Daoy (cell line): ENCODE measurements at places on chromosomes 12 and 14.
A peak's percentile ranks its signal among the peaks of the same experiment; 100 is the strongest.

DNA sequence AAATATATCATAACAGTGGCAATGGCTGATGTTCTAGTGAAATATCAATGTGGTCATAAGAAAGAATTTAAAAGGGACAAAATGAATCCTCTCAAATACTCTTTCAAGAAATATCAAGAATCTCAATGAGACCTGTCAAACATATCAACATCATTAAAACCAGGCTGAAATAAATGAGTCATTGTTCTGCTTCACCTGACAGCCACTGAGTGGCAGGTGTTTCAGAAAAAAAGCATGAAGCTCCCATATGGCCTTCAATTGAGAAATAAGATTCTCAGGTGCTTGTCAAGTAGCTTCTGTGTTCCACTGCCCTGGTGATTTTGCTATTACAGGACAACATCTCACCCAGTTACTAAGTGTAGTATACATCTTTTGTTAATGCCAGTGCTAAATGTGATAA, 21.5 kb downstream of the ANAPC5 start:
- no peak for DNase-seq

- no peak for DNase-seq
These were observed 448.6 kb downstream of the RAD51B start for GRCh38 chr14:68268197-68268596.

- DNase-seq = peak; percentile 55
These were observed 30.6 kb upstream of the FICD start for GRCh38 chr12:108484431-108484830.

DNA sequence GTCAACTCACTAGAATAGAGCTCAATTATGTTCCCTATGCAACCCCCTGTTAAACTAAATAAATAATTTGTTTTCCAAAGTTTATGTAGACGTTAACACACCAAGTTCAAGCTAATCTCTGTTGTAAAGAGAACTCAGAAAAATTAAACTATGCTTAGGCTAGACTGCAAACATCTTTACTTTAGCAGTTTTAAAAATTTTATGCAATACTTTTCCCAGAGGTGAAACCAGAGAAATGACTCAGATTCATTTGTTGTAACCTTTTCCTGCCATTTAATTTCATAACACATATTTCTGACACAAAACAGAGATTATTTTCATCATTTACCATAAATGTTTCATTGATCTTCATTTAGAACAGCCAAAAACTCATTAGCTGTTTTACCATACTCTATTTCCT, 27.4 kb downstream of the ABCC9 start:
- no peak for DNase-seq

GRCh38 chr12:109821968-109822367, 11.2 kb downstream of the TRPV4 start:
- no peak for DNase-seq

DNA sequence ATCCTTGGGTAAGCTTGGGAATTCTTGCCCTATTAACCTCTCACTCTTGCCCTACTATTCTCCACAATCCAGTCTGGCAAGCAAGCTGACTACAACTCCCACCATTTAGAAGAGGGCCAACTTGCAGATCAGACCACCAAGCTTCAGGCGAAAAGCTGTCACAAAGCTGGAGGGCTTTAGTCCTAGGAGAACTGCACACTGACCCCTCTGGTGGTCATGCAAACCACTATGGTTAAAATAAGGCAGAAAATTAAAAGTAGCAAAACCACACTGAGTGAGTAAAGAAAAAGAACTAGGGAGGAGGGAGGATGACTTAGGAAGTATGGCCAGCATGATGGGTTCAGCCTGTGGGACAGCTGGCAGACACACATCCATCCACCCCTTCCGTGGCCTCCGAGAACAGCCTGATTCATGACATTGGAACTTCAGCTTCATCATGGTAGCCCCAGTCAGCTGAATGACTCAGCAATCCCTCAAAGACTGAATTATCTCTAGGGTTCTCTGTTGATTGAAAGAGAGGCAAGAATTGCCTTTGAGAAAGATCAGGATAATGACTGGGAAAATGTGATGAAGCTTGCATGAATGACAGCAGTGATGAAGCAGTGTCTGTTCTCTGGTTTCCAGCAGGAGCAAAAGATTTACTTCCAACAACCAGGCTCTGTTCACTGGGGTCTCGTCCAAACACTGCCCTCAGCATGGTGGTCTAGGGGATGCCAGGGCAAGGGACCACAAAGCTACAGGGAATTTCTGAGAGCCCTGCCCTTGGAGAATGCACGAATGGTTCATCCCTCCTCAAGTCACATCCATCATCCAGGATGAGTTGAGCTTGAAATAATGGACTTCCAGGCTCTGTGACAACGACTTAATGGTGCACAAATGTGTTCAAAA, 24.4 kb downstream of the PITPNM2 start:
- peak; percentile 97 for DNase-seq

GRCh38 chr12:124573839-124574786, 6.7 kb upstream of the NCOR2 start:
- DNase-seq = no peak

- no peak for DNase-seq
These were observed 21.3 kb downstream of the DACT1 start for GRCh38 chr14:58659061-58659460.

DNA sequence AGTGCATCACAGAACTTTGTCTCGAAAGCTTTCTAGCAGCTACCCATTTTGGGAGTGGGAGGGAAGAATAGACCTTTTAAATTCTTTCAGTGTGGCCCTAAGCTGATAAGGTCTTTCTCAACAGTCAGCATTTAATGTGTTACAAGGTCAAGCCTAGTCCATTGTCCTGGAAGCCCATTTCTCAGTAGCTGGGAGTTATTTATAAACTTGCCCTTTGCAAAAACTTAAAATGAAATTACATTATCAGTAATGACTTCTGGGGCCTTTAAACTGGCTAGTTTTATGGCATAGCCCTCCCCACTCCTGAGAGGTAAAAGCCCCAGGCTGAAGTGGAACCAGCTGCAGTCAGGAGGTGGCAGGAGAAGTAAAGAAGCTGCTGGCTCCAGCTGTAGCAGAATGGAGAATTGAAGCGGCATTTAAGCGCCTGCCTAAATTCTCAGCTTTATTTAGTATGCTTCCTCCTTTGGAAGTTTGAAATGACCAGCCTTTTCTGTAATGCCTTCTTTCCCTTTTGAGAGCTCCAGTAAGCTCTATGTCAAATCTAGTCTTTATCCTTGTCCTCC, 12.4 kb downstream of the COPZ1 start:
- DNase-seq = no peak

DNA sequence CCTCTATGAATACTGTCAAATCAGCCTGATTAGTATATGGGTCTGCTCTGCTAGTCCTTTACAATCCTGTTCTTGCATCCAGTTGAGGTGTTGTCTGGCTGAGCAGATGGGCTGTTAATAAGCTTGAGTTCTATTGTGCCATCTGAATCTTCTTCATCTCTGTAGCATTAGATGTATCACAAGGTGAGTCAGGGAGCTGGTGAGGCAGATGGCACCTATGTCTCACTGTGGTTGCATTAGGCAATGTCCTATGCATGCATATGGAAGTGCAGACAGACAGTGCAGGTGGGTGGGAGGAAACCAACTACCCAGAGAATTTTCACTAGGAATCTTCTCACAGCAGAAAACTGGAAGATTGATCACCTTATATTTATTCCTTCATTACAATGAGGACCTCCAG, 165.7 kb upstream of the STXBP6 start:
- DNase-seq = no peak

DNA sequence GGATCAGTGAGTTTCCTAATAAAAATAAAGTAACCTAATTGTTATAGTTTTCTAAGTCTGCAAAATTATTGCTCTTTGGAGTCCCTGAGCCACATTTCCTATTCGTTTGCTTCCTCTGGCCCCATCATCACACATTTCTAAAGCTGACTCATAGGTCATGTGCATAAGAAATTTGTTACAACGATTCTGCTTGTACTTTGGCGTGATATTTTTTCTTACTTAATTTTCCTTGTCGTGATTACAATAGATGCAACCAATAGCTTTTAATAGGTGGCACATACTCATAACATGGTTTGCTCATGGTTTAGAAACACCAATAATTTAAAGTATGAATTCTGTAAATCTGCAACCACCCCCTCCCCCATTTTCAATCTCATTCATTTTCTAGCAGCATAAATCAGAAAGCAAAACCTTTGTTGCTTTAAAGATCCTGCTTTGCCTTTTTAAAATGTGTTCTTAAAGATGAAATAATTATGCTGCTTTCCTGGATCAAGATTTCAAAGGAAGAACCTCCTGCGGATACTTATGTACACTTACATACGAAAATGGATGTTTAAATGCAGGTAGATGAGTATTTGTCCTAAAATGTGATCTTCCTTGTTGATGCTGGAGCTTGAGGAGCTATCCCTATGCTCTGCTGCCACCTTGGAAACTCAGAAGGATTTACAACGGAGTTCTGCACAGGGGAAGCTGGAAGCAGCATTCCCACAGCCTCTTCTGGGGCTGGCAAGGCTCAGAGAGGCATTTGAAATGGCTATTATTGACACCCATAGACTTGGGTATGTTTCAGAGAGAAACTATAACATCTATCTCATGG, 1.7 kb upstream of the FLRT2 start:
- peak; percentile 71 for DNase-seq

- DNase-seq = no peak
These were observed 35.3 kb downstream of the CD9 start for GRCh38 chr12:6235499-6235898.

GRCh38 chr14:102560458-102561261, 31.8 kb upstream of the RCOR1 start:
- DNase-seq = no peak

DNA sequence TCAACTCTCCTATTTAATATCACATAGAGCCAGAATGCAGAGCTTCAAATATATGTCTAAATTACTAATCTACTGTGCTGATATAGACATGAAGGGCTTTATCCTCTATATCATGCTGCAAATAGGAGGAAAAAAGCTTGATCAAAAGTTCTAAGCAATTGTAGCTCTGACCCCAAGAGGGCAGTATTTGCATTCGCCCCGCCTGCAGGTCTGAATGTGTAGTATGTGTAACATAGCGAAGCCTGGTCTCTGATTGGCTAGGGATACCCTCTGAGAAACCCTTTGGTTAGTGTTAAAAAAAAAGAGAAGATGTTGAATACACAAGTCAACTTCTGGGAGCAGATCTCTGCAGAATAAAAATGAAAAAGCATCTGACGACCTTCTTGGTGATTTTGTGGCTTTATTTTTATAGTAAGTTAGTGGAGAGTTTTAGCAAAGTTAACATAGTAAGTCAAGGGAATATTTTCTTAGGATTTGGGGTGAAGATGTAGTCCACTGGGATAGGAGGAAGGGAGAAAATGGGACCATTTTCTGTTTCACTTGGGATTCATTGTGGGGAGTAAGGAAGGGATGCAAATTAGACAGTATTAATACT, 151.6 kb upstream of the OR4E1 start:
- peak; percentile 68 for DNase-seq
